ENCODE measurements at places on chromosomes 4 and X. TPM values are rescaled to one million over a fixed set of nuclear protein-coding genes. Genes with fewer than 3 reads are reported as not detected.

ADH1B gene
- not detected for total RNA-seq

- peak; percentile 47 for DNase-seq
Measured at GRCh38 chr4:15717086-15717485, 14.2 kb downstream of the BST1 start.

DNA sequence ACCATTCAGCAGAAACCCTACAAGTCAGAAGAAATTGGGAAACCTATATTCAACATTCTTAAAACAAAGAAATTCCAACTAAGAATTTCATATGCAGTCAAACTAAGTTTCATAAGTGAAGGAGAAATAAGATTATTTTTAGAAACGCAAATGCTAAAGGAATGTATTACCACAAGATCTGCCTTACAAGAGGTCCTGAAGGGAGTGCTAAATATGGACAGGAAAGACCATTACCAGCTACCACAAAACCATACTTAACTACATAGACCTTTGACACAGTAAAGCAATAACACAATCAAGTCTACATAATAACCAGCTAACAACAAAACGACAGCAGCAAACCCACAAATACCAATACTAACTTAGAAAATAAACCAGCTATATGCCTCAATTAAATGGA is 169.3 kb upstream of the FGF16 start:
- no peak for DNase-seq

LRAT gene
- total RNA-seq, result 1.7 TPM

MAGEA1 gene
- not detected for total RNA-seq

Data from A673 (cell line).